ENCODE measurements at places on chromosomes 11 and 22. TPM values are rescaled to one million over a fixed set of nuclear protein-coding genes. Genes with fewer than 3 reads are reported as not detected.

- H3K4me1 ChIP-seq = no peaks in the 10 kb centered on the region
- peaks cover 4% of the 10 kb centered on the region for H3K27me3 ChIP-seq
- H3K36me3 ChIP-seq = no peaks in the 10 kb centered on the region
- no peak within 1 kb of the TSS for H3K4me3 ChIP-seq
- DNase-seq = peak; percentile 60
These were observed at the start of gene CTSF for GRCh38 chr11:66568124-66568916. TSS of gene CTSF (minus strand) at chr11:66568606. CDS start at chr11:66568486, 120 bp downstream.

- no peaks in the 10 kb centered on the region for H3K4me1 ChIP-seq
- H3K27ac ChIP-seq = no peak overlapping the region
- H3K36me3 ChIP-seq = no peaks in the 10 kb centered on the region
- no peak for DNase-seq
- H3K4me3 ChIP-seq = no peak overlapping the region
- H3K27me3 ChIP-seq = no peaks in the 10 kb centered on the region
These were observed 99.8 kb downstream of the ARL14EP start for GRCh38 chr11:30422447-30423278.

- H3K27ac ChIP-seq = no peak overlapping the region
- H3K4me1 ChIP-seq = no peaks in the 10 kb centered on the region
- DNase-seq = no peak
- H3K36me3 ChIP-seq = no peaks in the 10 kb centered on the region
- H3K4me3 ChIP-seq = no peak overlapping the region
These were observed 1164.7 kb downstream of the LRRC4C start for GRCh38 chr11:40294741-40295140.

DNA sequence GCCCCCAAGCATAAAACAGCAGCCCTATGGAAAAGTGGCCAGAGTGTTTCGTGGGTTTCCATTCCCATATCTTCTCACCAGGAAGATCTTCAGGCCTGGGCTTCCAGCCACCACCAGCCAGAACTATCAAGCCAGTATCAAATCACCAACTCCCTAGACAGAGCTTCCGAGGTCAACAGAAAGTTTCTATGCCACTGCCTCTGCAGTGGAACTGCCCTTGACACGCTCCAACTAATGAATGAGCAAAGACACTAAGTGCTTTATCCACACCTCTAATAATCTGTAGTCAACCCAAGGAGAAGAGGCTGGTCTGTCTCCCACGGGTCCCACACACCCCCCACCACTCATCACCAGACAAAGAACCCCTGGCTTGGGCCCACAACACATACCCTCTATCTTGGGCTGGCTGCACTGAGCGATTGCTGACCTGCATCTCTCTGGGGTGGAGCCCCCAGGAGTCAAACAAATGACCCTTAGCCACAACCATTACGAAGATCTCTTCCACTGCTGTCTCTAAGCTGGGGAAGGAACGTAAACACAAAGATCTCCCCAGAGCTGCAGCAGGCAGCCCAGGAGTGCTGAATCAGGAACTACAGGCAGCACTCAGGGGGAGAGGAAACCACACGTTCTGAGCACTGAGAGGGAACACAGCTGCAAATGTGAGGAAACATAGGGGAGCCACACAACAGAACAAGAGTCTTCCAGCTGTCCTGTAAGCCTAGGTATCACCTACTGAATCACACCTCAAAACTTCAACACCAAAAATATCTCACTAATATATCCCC lies 9.7 kb downstream of the OR5AN1 start:
- H3K4me3 ChIP-seq = no peak overlapping the region
- no peaks in the 10 kb centered on the region for H3K36me3 ChIP-seq
- no peak overlapping the region for H3K27ac ChIP-seq
- DNase-seq = no peak
- no peaks in the 10 kb centered on the region for H3K4me1 ChIP-seq
- no peaks in the 10 kb centered on the region for H3K27me3 ChIP-seq

DNA sequence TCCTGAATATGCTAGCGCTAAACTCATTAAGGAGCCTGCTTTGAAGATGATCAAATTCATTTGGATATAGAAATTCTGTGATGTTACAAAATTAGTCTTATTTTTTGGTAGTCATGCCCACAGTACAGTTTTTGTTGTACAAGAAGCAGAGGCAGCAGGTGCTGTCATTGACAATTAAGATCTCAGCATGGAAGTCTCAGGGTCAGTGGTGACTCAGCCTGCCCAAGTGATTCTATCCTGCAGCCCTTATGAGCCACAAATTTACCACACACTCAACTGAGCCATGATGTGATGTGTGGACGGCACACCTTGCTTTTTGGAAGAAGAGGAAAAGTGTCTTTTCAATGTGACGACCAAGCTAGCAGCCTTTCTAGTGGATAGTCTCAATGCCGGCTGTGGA lies 153.6 kb upstream of the SORL1-AS1 start:
- no peak overlapping the region for H3K4me3 ChIP-seq
- no peak overlapping the region for H3K27ac ChIP-seq
- peaks cover 2% of the 10 kb centered on the region for H3K27me3 ChIP-seq
- DNase-seq = no peak

DNA sequence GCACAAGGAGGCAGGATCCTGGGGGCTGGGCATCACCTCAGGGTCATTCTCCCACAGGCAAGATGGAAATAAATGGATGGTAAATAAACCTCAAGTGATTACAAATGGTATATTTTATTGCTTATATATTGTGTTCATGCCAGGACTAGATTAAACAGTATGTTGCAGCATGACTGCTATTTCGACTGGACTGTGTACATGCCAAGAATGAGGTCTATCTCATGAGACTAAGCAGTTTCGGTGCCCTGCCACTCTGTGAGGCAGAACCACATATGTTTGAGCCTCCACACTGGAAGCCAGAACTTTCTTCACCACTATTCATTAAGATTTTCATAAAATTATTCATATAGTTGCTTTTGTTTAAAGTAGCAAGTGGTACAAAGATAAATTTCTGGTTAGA lies 140.2 kb downstream of the DDX10 start:
- peak; percentile 10 for DNase-seq
- no peak overlapping the region for H3K4me3 ChIP-seq
- no peaks in the 10 kb centered on the region for H3K36me3 ChIP-seq
- H3K4me1 ChIP-seq = no peaks in the 10 kb centered on the region
- H3K27me3 ChIP-seq = no peaks in the 10 kb centered on the region

DNA sequence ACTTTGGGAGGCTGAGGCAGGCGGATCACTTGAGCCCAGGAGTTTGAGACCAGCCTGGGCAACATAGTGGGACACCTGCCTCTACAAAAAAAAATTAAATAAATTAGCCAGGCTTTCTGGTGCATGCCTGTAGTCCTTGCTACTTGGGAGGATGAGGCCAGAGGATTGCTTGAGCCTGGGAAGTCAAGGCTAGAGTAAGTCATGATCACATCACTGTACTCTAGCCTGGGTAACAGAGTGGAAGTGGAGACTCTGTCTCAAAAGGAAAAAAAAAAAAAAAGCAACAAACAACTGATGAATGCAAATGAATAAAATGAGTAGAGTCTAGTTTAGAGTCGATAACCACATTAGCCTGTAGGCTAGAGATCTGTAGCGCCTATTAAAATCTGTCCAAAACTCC lies 3.9 kb upstream of the BCL2L13 start:
- no peaks in the 10 kb centered on the region for H3K27me3 ChIP-seq
- peaks cover 10% of the 10 kb centered on the region for H3K4me1 ChIP-seq
- H3K4me3 ChIP-seq = no peak overlapping the region
- no peaks in the 10 kb centered on the region for H3K36me3 ChIP-seq

GRCh38 chr22:31223786-31224191 lies 11.7 kb downstream of the LIMK2 start:
- no peaks in the 10 kb centered on the region for H3K4me1 ChIP-seq
- no peaks in the 10 kb centered on the region for H3K27me3 ChIP-seq
- DNase-seq = no peak
- no peak overlapping the region for H3K27ac ChIP-seq
- no peaks in the 10 kb centered on the region for H3K36me3 ChIP-seq
- no peak overlapping the region for H3K4me3 ChIP-seq

- H3K36me3 ChIP-seq = peaks cover 21% of the 10 kb centered on the region
- H3K4me3 ChIP-seq = no peak overlapping the region
- DNase-seq = no peak
- H3K4me1 ChIP-seq = peaks cover 11% of the 10 kb centered on the region
- no peaks in the 10 kb centered on the region for H3K27me3 ChIP-seq
These were observed 9.4 kb downstream of the ADAMTS15 start for GRCh38 chr11:130457623-130458409.

DNA sequence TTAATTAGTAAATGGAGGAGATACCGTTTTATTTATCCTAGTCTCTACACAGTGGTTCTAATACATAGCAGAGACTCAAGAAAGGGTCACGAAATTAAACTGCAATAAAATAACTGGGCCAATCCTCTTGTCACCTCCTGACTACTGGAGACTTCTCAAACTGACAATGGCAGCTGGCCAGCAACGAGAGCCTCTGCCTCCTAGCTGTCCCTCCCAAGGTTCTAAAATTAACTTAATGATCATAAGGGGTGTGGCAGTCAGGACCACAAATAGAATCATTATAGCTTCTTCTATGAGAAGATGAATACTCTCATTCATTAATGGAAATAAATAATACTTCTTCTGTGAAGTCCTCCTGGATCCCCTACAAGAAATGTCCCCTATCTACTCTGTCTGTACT lies 63.8 kb upstream of the APOA1 start:
- H3K27ac ChIP-seq = no peak overlapping the region
- no peaks in the 10 kb centered on the region for H3K4me1 ChIP-seq
- no peak for DNase-seq
- H3K27me3 ChIP-seq = no peaks in the 10 kb centered on the region

- H3K4me3 ChIP-seq = no peak overlapping the region
- DNase-seq = peak; percentile 85
- H3K27ac ChIP-seq = no peak overlapping the region
- H3K4me1 ChIP-seq = no peaks in the 10 kb centered on the region
- H3K27me3 ChIP-seq = no peaks in the 10 kb centered on the region
These were observed 34.1 kb downstream of the NEU3 start for GRCh38 chr11:75022759-75023396.

DNA sequence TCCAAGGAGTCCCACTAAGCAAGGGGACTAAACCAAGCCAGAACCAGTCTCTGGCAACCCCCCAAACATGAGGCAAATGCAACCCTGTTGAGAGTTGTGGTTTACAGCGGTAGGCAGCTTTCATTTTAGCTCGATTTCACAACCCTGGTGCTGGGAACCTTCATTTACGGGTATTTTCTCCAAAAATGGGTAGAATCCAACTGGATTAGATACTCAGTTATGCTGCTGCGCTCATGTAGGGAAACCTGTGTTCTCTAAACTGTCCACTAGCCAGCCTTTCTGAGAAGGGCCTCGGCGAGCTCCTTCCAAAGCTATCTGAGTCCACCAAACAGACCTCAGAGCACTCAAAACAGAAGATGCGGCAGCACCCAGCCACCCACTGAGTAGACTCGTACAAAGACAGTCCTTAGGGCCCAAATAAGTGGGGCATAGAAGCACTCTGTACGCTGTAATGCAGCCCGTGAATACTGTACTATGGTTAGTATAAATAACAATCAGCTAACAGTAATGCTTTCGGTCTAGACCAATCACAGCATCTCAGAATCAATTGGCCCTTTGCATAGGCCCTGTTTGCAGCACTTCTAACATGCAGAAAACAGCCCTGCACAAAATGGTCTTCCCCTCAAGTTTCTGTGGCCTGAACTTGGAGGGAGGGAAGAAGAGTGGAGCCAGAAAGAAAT lies 104.7 kb downstream of the ETS1 start:
- H3K36me3 ChIP-seq = peaks cover 22% of the 10 kb centered on the region
- H3K27me3 ChIP-seq = no peaks in the 10 kb centered on the region
- peak overlapping the region; percentile 81 for H3K27ac ChIP-seq
- peaks cover 32% of the 10 kb centered on the region for H3K4me1 ChIP-seq
- H3K4me3 ChIP-seq = no peak overlapping the region
- peak; percentile 80 for DNase-seq

DNA sequence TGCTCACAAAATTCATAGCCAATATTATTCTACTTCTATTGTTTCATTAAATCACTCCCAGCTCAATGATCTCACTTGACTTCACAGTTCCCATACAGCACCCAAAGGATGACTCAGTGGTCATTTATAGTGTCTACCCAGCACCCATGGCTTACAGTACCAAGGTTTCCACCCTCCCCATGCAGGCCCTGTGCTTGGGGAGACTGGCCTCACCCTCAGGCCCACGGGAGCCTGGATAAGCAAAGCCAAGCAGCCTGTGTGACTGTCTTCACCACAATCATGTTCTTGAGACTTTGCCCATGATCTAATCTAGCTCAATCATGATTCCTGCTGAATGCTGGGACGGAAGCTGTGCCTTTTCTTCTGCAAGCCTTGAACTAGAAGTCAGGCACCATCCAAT lies 97.6 kb downstream of the SLC36A4 start:
- DNase-seq = no peak
- H3K4me1 ChIP-seq = peaks cover 10% of the 10 kb centered on the region
- H3K4me3 ChIP-seq = no peak overlapping the region
- H3K36me3 ChIP-seq = no peaks in the 10 kb centered on the region

- DNase-seq = peak; percentile 14
- H3K36me3 ChIP-seq = no peaks in the 10 kb centered on the region
- peaks cover 3% of the 10 kb centered on the region for H3K4me1 ChIP-seq
- no peak overlapping the region for H3K4me3 ChIP-seq
- no peak overlapping the region for H3K27ac ChIP-seq
- no peaks in the 10 kb centered on the region for H3K27me3 ChIP-seq
These were observed 79.7 kb upstream of the HORMAD2 start for GRCh38 chr22:30000566-30000965.

GRCh38 chr22:36641902-36642640 lies 61.5 kb downstream of the CACNG2 start:
- H3K27me3 ChIP-seq = peaks cover 3% of the 10 kb centered on the region
- no peaks in the 10 kb centered on the region for H3K4me1 ChIP-seq
- H3K36me3 ChIP-seq = no peaks in the 10 kb centered on the region
- peak; percentile 21 for DNase-seq

- no peak overlapping the region for H3K27ac ChIP-seq
- no peaks in the 10 kb centered on the region for H3K4me1 ChIP-seq
- H3K4me3 ChIP-seq = no peak overlapping the region
- H3K36me3 ChIP-seq = no peaks in the 10 kb centered on the region
- peak; percentile 86 for DNase-seq
- peaks cover 9% of the 10 kb centered on the region for H3K27me3 ChIP-seq
These were observed 14.3 kb upstream of the ARRB1 start for GRCh38 chr11:75365711-75366181.

DNA sequence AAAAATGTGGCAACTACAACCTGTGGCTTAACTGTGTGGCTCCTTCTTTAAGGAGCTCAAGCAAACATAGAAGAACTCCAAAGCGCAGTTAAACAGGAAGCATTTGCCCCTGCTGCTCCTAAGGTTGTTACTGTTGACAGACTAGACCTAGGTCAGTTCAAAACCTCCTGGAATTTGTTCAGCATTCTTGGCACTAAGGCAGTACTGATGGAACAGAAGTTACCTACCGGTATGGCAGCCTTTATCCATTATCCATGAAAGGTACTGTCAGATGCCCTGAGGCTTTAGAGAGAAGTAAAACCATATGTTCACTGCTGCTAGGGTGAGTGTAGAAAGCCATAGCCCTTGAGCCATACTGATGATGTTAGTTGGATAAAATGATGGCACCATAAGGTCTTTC lies 916.5 kb upstream of the FAT3 start:
- no peaks in the 10 kb centered on the region for H3K27me3 ChIP-seq
- DNase-seq = no peak
- no peak overlapping the region for H3K27ac ChIP-seq
- H3K36me3 ChIP-seq = no peaks in the 10 kb centered on the region
- no peaks in the 10 kb centered on the region for H3K4me1 ChIP-seq

Gene SCGB1D2
- not detected for total RNA-seq

Gene CADM1
- total RNA-seq = 86.0 TPM

Gene IL10RA
- 0.26 TPM for total RNA-seq

Gene WT1
- not detected for total RNA-seq

Gene KLHL35
- 1.3 TPM for total RNA-seq

Gene PRDM10
- total RNA-seq = 3.3 TPM

Gene DUSP18
- total RNA-seq = 7.4 TPM

Gene MAPK11
- 7.6 TPM for total RNA-seq

Gene TSPAN4
- total RNA-seq = 133 TPM
